COR-L47 (cell line): ENCODE measurements at places on chromosomes 12 and 14.
A peak's percentile ranks its signal among the peaks of the same experiment; 100 is the strongest.

GRCh38 chr12:106101803-106102202, 37.0 kb downstream of the NUAK1 start:
- DNase-seq: no peak

DNA sequence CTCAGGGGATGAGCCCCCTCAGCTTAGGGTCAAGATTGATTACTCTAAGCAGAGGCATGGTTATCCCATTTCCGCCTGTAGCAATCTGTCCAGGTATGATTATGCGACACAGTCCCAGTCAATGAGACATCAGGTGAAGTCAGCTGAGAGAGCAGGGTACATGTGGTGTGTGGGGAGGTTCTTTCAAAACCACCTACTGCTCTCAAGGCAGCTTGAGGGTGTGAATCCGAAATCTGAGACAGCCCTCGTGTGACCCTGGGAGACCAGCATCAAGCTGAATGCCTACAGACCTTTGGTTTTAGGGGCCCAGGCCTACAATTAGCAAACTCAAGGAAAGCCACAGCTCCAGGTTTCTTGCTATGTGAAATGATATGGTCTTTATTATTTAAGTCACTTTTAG, 275.7 kb downstream of the ITPR2 start:
- DNase-seq: no peak

- DNase-seq: no peak
These were observed 45.9 kb downstream of the SLC17A8 start for GRCh38 chr12:100402763-100403162.

DNA sequence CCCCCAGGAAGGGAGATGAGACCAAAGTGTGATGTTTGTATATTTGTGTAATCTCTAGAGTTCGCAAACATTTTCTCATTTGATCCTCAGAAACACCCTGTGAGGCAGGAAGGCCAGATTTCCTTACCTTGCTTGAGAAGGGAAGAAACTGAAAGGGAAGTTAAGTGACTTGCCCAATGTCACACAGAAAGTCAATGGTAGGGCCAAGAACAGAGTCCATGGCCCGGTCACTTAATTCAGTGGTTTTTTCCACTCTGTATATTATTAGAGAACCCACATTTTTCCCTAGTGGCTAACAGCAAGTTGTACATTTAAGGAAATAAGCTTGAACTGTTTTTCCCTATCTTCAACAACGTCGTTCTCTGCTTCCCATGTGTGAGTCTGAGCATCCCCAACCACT, 25.6 kb upstream of the CHPT1 start:
- no peak for DNase-seq

- no peak for DNase-seq
These were observed 43.1 kb downstream of the SOX5 start for GRCh38 chr12:23906329-23906728.

DNA sequence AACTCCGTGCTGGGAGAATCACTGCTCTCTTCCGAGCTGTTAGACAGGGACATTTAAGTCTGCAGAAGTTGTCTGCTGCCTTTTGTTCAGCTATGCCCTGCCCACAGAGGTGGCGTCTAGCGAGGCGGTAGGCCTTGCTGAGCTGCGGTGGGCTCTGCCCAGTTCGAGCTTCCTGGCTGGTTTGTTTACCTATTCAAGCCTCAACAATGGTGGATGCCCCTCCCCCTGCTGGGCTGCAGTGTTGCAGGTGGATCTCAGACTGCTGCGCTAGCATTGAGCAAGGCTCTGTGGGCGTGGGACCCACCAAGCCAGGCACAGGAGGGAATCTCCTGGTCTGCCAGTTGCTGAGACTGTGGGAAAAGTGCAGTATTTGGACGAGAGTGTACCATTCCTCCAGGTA, 43.7 kb downstream of the GPR137C start:
- DNase-seq: peak; percentile 47

DNA sequence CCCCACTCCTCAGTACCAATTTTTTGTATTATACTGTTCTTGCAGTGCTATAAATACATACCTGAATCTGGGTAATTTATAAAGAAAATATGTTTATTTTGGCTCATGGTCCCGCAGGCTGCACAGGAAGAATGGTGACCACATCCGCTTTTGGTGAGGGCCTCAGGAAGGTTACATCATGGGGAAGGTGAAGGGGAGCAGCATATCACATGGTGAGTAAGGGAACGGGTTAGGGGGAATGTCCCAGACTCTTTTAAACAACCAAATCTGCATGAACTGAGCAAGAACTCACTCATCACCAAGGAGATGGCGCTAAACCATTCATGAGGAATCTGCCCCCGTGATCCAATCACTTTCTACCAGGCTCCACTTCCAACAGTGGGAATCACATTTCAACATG, 40.0 kb downstream of the OSBPL8 start:
- no peak for DNase-seq

DNA sequence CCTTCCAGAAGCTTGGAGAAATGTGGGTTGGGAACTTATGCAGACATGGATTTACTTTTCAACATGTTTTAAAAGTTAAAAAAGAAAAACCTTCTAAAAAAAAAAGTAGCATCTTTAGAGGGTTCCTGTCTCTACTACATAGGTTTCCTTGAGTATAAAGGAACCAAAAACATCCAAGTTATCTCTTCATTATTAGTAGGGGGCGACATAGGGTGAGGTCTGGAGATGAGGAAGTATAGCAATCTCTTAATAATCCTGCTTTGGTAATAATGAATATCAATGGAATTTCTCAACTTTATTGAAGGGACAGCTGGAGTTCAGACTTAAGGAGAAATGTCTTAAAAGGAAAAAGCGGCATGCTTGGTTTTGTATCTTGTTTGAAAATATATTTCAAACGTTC, 6.5 kb upstream of the PLXNC1 start:
- no peak for DNase-seq

- DNase-seq: peak; percentile 22
These were observed 82.4 kb downstream of the ZFC3H1 start for GRCh38 chr12:71581206-71581605.

DNA sequence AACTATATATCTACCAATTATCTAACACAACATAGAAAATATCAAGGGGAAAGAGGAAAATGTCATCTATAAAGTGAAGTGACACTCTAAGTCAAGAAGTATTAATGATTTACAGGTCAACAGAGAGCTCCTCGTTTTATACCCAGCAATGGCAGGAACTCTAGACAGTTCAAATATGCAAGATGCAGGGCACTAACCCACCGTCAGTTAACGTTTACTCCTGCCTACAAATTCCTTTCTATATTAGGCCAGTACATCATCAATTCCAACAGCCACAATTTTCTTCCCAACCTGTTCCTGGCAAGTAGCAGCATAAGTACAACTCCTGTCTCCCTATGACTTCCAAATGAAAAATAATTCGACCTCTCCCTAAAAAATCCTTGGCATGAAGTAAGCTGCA, 9.0 kb upstream of the KANSL2 start:
- DNase-seq: no peak

- no peak for DNase-seq
These were observed 8.8 kb upstream of the GPRC5D start for GRCh38 chr12:12960639-12961209.

DNA sequence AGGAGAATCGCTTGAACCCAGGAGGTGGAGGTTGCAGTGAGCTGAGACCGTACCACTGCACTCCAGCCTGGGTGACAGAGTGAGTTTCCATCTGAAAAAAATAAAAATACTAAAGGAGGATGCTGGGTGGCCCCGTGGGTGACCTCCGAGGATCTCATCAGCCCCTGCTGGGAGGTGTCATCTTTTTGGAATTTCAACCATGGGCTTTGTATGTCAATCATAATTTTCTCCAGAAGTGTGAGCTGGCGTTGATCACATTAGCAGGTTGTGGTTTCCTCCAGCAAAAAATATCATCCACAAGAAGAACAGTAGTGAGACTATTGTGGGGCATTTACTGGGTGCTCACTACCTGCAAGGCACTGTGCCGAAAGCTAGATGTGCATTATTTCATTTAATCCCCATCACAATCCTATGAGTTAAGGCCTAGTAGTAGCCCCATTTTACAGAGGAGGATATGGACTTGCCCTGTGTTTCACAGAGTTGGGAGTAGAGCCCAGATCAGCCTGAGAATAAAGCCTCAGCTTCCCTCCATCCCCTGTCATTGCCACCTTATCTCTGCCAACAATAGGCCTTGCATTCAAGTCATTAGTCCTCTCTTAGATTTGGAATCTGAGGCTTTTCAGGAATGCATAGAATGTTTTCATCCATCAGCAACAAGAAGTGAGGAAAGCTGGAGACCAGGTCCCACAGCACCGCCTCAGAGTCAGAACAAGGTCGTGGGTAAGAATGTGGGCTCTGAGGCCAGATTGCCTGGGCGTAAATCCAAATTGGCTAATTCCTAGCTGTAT, 39.8 kb downstream of the SVOP start:
- no peak for DNase-seq

GRCh38 chr12:15526033-15526432, 203.7 kb downstream of the PTPRO start:
- DNase-seq: no peak

GRCh38 chr12:92424338-92424737, 278.5 kb upstream of the PLEKHG7 start:
- DNase-seq: no peak

DNA sequence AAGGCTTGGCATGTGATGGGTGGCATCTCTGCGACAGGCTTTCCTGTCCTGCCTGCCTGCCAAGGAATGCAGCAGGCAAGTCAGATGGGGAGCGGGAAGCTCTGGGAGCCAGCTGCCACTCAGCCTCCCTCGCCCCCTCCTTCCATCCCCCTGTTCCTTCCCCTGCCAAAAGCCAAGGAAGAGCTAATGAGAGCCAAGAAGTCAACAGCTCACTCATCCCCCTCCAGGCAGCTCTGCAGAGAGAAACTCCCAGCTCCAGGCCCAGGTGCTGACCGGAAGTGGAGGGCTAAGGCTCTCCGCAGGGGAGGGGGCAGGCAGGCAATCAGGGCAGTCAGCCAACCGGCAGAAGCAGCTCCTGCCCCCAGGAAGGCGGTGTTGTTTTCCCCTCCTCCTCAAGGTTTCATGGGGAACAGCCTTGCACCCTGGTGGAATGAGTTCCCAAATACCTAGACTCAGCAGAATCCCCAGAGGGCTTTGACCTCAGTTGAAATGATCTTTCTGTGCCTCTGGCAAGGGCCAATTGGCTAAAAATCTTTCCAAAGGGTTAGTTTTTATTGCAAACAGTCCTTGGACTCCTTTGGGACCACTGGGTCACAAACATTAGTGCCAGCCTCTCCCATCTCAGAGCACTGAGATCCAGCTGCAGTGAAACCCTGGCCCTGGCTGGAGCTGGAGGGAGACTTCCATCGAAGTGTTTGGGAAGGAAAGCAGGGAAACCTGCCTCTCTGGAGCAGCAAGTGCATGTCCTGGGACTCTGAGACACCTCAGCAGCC, 349.1 kb downstream of the DPF3 start:
- DNase-seq: no peak

GRCh38 chr12:109831929-109832328, 1.3 kb downstream of the TRPV4 start:
- no peak for DNase-seq

DNA sequence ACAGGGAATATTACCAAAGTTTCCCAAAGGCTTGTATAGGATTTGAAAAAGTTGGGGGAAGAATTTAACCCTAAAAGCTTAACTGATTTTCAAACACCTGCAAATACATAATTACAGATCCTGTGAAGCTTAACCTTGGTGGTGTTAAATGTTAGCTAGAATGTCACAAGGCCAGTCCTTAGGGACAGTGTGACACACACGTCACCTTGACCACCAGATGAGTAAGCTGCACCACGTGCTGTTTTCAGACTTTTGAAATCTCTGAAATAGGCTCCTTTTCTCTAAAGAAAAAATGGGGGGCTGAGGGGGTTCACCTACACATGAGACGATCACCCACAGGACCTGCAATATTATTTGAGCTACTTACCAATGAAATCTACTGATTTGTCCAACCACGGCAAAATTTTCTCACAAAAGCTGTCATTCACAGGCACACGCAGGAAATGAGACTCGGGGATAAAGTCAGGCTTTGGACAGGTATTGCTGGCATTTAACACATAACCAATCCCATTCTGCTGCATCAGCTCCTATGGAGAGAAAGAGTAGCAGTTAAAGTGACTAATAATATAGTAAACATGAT, 75.9 kb downstream of the DUSP16 start:
- DNase-seq: no peak

GRCh38 chr14:36655963-36656686, 5.5 kb upstream of the PAX9 start:
- DNase-seq: no peak

DNA sequence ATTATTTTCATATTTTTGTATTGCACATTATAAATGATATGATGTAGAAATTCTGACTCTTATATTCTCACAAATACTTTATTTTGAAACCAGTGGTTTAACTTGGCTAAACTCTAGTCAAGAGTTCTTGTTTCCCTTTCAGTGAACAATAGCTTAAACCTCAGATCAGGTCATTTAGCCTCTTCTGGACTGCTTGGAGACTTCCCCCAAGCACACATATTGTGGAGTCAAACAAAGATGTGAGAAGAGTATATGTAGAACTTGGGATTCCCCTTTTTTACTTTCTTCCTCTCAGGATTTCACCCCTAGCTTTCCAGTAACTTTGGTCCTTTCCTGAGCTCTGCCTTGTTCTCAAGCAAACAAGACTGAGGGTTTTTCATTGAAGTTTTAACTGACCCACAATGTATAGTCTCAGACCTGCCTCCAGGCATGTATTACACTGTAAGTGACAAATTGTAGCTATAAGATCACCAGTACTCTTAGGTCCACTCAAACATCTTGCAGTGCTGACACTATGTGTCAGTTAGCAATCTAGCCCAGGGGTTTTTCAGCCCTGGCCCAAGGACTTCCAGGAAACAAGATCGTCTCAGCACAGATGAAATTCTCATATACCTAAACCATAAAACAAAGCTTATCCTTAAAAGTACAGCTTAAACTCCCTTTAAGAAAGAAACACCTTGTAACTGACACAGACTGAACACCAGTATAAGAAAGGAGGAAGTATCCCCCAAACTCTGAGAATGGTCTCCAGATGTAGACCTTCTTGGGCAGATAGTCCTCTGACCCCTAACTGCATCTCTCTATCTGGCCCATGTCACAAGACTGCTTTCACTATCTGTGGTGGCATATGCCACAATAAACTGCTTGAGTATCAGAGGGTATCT, 98.6 kb downstream of the SLC6A15 start:
- no peak for DNase-seq

DNA sequence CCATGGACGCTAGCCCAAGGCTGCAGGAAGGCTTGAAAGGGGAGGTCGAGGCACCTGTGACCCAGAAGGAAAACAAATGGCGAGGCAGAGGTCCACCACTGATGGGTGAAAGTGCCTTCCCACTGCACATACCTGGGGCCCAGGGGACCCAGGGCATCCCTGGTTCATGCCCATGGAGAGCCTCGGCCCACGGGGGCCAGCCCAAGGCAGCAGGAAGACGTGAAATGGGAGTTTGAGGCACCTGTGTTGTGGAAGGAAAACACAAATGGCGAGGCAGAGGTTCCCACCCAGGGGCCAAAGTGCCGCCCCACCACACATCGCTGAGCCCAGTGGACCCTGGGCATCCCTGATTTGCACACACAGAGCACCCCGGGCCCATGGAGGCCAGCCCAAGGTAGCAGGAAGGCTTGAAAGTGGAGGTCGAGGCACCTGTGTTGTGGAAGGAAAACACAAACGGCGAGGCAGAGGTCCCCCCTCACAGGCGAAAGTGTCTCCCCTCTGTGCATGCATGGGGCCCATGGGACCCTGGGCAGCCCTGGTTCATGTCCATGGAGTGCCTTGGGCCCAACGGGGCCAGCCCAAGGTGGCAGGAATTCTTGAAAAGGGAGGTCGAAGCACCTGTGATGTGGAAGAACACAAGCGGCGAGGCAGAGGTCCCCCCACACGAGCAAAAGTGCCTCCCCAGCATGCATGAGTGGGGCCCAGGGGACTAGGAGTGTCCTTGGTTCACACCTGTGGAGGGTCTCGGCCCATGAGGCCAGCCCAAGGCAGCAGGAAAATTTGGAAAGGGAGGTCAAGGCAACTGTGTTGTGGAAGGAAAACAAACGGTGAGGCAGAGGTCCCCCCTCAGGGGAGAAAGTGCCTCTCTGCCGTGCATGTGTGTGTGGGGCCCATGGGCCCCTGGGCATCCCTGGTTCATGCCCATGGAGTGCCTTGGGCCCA, 383.3 kb downstream of the ALG10 start:
- no peak for DNase-seq
